ENCODE measurements at places on chromosomes 1 and 21.
A peak's percentile ranks its signal among the peaks of the same experiment; 100 is the strongest.

DNA sequence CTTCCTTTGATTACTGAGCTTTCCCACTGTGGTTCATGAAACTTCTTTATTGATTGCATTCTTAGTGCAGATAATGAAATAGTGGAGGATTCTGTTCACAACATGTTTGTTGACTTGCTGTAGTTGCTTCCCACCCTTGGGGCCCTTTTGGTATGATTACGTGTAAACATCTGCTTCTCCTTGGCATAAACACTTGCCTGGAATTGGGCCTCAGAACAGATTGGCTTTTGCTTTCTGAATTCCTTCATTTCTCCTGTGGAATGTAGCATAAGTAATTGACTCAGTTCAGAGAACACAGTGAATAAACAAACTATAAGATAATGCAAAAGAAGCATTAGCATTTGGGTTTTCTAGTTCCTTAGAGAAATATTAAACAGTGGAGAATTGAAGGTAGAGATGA is 59.5 kb upstream of the LAMC2 start:
- peak; percentile 26 for ATAC-seq

GRCh38 chr1:94819945-94820746 is at the start of gene SLC44A3:
SLC44A3 (plus strand) TSS chr1:94820357; CDS start chr1:94820452, 95 bp downstream.
- ATAC-seq = peak; percentile 88

DNA sequence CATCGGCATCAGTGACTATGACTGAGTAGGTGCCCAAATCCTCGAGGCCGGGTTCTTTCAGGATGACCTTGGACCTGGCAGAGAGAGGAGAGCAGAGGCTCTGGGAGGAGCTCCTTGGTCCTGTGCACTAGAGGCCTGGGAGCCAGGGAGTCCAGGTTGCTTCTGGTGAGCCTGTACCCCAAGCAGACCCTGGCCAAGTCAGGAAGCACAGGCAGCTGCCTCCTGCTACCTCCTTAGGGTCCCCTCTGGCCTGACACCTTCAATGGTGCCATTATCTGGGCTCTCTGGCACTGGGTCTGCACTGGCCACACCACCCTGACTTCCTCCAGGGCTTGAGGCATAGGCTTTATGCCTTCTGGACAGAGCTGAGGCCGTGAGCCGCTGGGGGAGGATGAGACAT is 37.7 kb downstream of the MYOM3 start:
- ATAC-seq = no peak

GRCh38 chr1:59143811-59144210 is 153.1 kb upstream of the FGGY start:
- ATAC-seq = no peak

GRCh38 chr1:19654386-19654785 is 10.3 kb downstream of the NBL1 start:
- ATAC-seq = no peak
